CD8-positive, alpha-beta memory T cell (primary cell): ENCODE measurements at places on chromosomes 5 and 9.

- DNase-seq, result no peak
Observed at GRCh38 chr5:54440456-54440893, 15.0 kb upstream of the HSPB3 start.

DNA sequence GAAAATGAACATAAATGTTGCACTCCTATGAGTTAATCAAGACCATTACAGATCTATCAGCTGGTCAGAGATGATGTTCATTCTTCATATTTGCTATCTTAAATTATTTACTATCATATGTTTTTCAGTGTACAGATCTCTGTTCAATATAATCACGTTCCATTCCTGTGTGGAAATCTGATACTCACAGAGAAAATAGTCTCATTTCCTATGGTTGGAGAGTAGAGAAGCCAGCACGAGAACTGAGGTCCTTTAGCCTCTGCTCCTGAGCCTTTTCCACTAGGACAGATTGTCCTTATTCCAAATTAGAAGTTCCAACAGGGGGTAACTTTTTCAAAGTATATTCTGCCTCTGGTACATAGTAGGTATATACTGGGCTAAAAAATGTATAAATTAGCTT, 29.2 kb downstream of the UGCG start:
- DNase-seq, result no peak

GRCh38 chr9:91676046-91676445, 252.4 kb upstream of the NFIL3 start:
- no peak for DNase-seq

- DNase-seq, result no peak
Observed at GRCh38 chr5:139825690-139826089, 30.1 kb downstream of the PSD2 start.

DNA sequence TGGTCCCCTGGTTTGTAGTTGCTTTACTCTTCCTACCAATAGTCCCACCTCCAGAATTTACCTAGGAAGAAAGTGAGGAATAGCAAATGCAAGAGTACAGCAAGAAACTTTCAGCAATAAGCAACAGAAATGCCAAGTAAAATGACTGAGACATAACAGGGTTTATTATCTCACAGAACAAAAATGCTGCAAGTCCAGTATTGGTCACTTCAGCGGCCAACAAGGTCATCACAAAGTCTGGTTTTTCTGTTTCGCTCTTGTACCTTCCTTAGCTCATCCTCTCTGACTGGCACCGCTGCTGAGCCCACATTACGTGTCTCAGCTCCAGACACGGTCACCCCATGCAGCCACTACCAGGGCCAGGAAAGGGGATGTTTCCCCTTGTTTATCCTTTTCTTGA, 82.7 kb downstream of the RFK start:
- no peak for DNase-seq

DNA sequence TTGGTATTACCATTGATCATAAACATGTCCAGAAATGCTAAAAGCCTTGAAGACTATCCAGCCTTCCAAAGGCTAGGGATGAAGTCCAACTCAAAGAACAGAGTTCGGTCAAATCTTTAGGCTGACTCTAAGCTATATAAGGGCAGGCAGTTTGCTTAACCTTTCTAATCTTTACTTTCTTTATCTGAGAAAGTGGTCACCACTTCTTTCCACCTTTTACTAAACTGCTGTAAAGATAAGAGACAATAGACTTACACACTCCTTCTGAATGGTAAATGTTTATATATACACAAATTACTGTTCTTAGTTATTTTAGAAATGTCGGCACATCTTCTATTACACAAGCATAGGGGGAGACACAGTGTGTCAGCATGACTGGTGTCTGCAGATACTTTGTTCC, 100.4 kb downstream of the NREP start:
- no peak for DNase-seq

- DNase-seq, result no peak
Observed at GRCh38 chr9:73153793-73154227, 2.1 kb downstream of the ANXA1 start.

DNA sequence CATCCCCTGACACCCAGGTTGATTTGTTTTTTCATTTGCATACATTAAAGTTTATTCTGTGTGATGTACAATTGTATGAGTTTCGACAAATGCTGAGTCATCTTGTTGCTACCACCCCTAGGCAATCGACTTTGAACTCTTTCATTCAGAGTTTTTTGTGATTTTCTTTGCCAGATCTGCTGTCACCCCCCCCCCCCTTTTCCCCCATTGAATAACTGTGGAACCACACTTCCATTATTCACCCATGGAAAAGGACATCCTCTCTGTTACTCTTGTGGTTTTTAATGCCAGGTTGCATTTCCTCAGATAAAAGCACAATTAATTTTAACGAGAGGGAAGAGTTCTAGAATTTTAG, 13.7 kb upstream of the FAM120AOS start:
- no peak for DNase-seq

- no peak for DNase-seq
Observed at GRCh38 chr5:6750142-6750840, 37.1 kb downstream of the TENT4A start.

DNA sequence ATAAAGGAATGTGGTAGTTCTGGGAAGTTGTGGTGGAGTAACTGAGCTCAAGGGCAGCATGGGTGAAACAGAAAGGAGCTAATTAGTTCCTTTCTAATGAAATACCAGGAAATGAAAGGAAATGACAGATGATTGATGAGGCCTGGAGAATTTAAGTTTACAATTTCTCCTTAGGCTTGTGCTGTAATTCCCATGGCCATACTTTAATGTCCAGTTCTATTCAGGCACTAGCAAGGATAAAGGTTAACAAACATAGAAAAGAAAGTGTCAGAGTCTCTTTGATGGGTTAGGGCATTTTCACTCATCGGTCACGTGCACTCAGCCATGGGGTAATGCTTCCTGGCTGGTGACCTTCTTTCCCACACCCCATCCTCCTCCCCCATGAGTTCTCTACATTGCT, 70.3 kb downstream of the CTSL start:
- DNase-seq, result no peak

- DNase-seq, result no peak
Observed at GRCh38 chr5:178304761-178305645, 72.4 kb upstream of the PHYKPL start.

GRCh38 chr5:56105511-56106291, 110.9 kb upstream of the IL6ST start:
- DNase-seq, result no peak

DNA sequence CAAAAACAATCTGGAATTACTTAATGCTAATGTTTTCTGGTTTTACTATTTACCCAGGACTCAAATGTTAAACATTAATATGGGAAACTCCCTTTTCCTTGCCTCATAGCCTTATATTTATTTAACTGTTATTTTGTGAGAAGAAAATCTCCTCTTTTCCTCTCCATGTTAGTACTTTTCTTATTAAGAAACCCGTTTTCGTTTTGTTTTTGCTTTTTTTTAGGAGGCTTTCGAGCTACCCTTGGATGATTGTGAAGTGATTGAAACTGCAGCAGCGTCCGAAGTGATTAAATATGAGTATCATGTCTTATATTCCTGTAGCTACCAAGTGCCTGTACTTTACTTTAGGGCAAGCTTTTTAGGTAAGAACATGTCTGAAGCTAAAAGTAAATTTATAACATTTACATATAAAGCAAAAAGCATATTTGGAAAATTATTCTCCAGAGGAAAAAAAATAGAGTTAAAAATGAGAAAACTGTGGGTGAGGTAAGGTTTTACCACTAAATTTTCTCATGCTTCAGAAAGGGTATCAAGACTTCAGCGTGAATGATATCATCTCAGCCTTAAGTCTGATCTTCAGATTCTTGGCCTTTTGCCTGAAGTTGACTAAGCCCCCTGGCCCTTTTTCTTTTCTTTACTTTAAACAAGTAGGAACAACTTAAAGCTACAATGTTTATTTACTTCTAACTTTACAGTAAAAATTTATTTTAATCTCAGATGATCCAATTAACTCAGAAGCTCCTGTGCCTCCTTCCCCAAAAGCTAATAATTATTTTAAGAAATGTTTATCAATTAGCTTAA, 113.8 kb downstream of the RPS23 start:
- DNase-seq, result no peak

DNA sequence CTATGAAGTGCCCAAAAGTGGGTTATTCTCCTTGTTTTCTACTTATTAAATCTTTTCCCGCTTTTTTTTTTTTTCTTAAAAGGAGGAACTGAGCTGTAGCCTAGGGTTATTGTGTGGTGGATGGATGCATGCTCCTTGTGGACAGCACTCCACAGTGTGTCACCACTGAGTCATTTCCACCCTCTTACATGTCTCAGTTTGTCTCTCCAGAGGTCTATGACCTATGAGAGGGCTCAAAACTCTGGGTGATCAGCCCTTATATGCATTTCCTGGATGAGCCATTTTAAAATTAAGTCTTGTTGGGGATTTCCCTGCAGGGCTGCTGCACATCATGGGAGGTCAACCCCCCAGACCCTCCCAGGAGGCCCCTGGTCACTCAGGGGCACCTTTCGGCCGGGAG, 102.2 kb upstream of the MOCS2 start:
- DNase-seq, result no peak

DNA sequence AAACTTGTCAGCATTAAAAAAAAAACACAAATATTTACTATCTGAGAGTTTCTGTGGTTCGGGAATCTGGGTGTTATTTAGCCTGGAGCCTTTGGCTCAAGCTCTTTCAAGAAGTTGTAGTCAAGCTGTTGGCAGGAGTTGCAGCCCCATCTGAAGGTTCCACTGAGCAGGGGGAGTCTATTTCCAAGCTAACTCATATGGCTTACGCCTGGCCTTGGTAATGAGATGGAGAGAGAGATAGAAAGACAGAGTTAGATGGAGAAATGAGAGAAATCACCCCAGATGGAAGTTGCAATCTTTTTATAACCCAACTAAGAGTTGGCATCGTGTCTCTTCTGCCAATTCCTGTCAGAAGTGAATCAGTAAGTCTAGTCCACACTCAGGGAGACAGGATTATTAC, 1075.2 kb upstream of the SEMA6A start:
- DNase-seq, result no peak

GRCh38 chr5:1666812-1667588, 132.6 kb downstream of the MRPL36 start:
- DNase-seq, result no peak

DNA sequence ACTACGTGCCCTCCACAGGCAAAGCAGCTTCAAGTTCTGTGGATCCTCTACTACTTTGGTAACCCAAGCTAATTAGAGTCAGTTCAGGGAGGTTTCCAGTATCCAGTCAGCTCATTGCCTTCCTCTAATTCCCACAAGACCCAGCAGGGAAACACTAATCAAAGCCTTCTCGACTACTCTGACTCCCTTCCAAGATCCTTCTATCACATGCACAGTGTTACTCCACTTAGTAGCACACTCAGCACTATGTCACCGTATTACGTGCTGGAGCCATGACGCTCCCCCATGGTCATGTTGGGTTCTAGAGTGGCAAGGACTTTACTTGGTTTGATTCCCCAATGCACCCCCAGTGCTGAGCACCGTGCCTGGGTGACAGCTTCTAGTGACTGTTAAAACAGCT, 53.0 kb downstream of the DCP2 start:
- no peak for DNase-seq

DNA sequence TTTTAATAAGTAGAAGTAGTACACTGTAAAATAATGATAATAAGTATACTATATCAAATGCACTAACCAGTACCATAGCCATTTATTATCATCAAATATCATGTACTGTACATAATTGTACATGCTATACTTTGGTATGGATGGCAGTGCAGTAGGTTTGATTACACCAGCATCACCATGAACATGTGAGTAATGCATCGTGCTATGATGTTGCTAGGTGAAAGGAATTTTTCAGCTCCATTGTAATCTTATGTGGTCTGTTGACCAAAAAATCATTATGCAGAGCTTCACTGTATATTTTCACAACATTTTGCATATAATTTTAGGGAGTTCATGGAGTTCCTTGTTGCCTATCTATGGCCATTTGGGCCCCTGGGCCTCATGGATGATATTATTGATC, 72.2 kb upstream of the HMHB1 start:
- no peak for DNase-seq

GRCh38 chr9:128575469-128575868, 23.1 kb downstream of the SPTAN1 start:
- DNase-seq, result no peak

DNA sequence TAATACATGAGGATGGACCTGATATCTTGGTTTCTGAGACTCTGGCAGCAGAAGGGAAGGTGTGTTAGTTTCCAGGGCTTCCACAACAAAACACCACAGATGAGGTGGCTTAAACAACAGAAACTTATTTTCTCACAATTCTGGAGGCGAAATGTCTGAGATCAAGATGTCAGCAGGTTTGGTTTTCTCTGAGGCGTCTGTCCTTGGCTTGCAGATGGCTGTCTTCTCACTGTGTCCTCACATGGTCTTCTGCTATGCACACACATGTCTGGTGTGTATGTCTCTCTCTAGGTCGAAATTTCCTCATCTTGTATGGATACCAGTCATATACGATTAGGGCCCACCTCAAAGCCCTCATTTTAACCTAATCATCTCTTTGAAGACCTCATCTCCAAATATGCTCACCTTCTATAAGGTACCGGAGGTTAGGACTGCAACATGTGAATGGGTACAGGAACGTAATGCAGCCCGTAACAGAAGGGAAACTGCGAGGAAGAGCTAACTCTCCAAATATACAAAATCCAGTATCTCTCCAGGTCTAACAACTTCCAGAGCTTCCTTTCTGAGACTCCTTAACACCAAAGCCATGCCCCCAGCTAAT, 139.8 kb upstream of the SMARCA2 start:
- DNase-seq, result no peak

DNA sequence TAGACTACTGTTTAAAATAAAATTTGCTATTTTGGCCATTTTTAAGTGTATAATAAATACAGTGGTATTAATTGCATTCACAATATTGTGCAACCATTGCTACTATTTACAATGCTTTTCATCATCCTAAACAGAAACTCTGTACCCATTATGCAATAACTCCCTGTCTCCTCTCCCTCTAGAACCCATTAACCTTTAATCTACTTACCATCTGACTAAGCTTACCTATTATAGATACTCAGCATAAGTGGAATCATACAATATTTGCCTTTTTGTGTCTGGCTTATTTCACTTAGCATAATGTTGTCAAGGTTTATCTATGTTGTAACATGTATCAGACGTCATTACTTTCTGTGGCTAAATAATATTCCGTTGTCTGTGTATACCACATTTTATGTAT, 25.9 kb downstream of the CD14 start:
- DNase-seq, result no peak

DNA sequence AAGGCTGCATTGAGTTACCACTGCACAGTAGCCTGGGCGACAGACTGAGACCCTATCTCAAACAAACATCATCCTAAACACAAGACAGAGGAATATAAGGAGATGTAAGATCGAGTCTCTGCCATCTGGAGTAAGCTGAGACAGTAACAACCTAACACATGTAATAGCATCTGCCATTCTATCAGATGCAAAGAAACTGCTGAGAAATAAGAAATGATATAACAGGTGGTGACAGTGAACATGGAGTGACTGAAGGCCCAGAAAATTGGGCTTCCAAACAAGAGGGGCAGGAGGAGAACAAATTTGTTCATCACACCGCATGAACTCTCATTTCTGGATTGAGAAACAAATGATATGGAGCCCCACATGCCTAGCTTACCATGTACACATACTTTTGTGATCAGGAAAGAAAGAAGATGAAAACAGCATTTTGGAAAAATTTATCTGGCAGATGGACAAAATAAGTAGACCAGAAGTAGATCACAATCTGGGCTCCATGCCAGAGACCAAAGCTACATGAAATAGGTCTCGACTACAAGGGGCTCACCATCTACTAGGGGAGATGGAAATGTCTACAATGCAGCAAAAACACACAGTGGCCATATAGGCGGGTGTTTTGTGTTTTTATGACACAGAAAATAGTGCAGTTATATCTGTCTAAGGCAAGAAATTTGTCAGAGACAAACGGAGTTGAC, 45.5 kb downstream of the ECPAS start:
- no peak for DNase-seq
